ENCODE measurements at places on chromosomes 4 and X.
A peak's percentile ranks its signal among the peaks of the same experiment; 100 is the strongest.

GRCh38 chr4:166252487-166253402 lies 379.7 kb downstream of the TLL1 start:
- no peak for DNase-seq

DNA sequence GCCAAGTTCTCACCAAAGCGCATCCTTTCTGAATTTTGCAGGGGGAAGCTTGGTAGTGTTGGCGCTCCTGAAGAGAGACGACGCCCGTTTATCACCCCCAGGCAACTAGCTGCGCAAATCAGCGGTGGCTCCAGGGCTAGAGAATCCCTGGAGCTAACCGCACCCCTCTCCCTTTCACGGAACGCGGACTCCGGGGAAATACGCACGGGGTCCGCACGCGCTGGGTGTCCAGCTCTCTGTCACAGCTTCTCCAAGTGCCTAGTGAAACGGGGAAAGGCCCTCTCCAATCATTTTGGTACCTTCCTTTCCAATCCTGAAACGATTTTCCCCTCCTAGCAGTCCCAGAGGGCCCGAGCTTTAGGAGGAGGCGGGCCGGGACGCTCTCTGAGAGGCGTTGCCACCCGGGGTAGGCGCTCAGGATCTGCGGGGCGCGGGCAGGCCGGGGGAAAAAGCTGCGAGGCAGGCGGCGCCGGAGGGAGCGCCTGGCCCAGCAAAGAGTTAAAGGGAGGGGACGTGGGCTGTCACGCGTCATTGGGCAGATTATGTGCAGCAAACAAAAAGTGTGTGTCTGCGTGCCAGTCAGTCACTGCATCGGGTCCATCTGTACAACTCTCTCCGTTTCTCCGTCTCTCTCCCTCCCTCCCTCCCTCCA lies at the start of gene PRDM8:
Gene PRDM8 (plus strand): TSS at position 582 of the 652 bp plus-strand sequence. CDS start 2,578 bp downstream, outside the sequence.
- DNase-seq: peak; percentile 20

DNA sequence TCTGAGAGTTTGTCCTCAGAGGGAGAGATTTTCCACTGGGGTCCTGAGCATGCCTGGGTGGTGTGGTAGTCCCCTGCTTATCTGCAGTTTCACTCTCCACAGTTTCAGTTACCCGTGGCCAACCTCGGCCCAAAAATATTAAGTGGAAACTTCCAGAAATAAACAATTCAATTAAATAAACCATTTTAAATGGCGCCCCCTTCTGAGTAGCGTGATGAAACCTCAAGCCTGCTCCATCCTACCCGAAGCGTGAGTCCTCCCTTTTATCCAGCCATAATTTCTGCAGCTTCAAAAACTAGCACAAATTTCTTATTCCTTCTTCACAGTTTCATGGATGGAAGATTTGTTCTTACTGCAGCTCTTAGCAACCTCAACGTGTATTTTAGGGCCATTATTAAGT lies 26.7 kb downstream of the PNMA6E start:
- no peak for DNase-seq

GRCh38 chr4:2172627-2173231 lies 69.2 kb downstream of the HAUS3 start:
- no peak for DNase-seq

DNA sequence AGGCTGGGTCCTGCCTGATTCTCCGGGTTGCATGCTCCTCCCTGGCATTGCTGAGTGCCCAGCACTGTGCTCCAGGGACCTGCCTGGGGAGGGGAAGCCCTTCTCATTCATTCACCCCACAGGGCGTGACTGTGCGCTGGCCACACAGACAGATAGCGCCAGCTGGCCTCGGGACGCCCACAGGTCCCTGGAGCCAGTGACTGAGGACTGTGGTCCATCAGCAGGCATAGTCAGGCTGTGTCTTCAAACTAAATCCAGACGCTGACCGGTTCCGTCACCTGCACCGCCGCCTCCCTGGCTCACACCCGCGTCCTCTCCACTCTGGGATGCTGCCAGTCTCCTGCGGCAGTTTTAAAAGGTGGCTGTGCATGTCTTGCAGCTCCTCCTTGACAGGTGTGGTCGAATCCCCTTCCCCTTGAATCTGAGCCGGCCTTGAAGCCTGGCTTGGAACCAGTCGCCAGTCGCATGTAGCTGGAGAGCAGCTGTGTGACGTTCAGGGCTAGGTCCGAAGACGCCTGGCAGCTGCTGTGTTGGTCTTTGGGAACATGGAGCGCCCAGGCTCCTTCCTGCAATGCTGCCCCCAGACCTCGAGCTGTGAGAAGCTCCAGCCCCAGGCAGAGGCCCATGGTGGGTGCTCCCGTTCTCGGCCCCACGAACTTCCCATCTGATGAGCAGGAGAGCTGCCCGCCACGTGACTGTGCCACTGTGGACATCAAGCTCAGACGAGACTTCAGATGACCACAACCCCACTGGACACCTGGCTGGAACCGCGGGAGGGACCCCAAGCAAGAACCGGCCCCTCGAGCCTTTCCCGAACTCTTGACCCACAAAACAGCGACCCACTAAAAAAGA lies 94.1 kb downstream of the ADRA2C start:
- DNase-seq: no peak

- no peak for DNase-seq
Measured at GRCh38 chrX:69196666-69197065, 31.4 kb upstream of the PJA1 start.

DNA sequence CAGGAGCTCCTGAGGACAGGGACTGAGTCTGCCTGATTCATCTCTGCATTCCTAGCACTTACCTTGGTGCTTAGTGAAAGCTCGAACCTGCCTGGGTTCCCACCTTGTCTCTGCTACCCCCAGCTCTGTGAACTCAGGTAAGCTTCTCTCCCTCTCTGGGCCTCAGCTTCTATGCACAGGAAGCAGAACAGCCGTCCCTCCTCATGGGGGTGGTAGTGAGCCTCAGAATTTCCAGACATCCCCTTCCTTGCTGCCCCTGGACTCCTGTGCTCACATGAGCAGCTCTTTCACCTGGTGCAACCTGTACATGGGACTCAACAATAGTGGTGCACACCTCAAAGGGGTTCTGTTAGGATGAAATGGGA lies 50.8 kb downstream of the HTRA3 start:
- DNase-seq: no peak

- DNase-seq: peak; percentile 17
Measured at GRCh38 chr4:24763631-24764297, 31.6 kb upstream of the SOD3 start.

GRCh38 chr4:155403886-155404285 lies 27.1 kb upstream of the MAP9 start:
- no peak for DNase-seq

All from NCI-H187 (cell line).